ENCODE measurements at places on chromosomes 16 and 17.

DNA sequence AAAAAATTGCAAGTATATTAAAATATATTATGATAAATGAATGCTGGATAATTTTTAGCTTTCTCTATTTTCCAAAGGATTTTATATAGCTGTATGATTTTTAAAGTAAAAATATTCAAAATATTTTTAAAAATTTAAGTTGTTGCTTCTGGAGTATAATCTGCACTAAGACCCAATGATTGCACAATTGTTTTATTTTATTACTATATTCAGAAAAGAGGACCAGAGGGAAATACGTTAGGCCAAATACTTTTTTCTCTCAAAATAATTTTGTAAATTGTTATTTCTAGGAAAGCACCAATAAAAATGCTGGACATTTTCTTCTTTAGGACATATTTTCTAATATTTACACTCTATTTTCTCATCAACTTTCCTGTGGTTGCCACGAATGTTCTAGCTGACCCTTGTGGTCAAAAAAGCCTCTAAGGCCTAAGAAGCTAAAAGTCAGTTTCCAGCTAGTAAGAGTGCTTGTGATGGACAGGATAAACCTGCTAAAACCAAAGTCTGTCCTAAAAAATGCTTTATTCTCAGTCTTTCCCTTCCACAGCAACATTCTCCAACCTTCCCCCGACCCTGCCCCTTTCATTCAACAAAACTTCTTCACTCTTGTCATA is 31.2 kb downstream of the MMD start:
- no peak for DNase-seq

- DNase-seq = no peak
These were observed 470.3 kb downstream of the TMEM114 start for GRCh38 chr16:8120001-8120400.

DNA sequence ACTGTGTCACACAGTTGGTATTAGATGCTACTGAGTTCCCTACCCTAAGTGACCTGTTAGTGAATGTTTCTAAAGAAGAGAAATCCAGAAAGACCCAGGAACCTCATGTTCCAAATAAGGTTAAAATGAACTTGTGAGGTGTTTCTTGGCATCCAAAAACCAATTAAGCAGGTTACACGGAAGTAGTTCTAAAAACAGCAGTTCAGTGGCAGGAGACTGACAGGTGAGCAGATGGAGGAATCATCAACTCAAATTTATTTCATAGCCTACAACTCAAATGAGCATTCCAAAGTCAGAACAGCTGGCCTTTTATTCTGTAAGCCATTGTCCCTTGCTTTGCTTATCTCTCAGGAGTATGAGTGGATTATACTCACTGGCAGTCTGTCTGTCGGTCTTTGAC is 188.3 kb downstream of the IRX3 start:
- DNase-seq = no peak

DNA sequence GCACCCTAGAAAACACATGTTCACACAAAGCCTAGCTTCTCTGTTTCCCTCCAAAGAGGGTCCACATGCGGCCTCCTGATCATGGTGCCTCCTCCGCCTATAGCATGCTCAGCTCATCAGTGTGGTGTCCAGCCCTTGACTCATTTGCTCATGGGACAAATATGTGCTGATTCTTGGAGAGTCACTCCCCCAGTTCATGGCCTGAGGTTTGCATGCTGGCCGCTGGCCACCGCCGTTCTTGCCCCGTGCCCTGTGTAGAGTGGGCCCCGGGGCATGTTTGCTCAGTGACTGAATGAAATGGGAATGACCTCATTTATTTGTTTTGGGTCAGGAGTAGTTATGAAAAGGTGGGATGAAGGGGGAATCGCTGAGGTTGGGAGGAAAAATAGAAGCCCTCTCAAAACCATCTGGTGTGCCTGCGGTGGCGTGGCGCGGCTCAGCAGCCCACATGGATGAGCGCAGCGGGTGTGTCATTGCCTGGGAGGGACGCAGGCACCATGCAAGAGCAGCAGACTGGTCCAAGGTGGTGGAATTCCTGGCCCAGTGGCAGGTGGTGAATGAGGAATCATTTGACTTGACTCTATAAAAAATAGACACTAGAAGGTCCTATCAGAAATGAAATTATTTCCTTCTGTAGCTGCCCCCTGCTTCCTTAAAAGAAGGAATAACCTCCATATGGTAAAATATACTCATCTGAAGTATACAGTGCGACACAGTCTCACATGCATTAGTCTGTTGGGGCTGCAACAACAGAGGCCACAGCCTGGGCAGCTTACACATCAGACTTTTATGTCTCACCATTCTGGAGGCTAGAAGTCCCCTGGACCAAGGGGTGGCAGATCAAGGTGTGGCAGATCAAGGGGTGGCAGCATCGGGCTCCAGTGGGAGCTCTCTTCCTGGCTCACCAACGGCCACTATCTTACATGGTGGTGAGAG is 31.7 kb downstream of the CRISPLD2 start:
- no peak for DNase-seq

GRCh38 chr17:79840269-79840988 is 1.2 kb upstream of the CBX4 start:
- DNase-seq = peak; percentile 40

DNA sequence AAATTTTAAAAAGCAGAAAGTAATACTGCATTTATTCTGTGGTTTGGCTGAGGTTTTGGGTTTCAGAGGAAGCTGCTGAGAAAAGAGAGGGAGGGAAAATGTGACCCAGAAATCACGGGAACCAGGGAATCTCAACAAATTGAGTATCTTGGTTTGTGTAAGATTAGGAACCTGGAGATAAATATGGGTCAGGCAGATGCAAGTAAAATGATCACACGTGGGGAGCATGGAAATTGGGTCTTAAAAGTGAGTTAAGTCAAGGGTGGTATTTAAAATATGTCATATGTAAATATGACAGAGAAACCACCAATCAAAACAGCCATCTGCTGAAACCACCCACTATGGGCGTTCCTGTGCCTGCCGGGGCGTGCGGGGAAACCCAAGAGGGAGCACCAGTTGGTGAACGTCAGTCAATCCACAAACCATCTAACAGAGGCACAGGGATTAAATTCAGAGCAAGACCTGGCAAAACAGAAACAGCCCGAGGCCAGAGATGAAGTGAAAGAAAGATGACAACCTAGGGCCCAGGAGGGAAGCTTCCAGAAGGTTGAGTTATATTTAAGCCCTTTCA is 33.4 kb downstream of the CDH13 start:
- DNase-seq = peak; percentile 47

GRCh38 chr17:31825961-31826691 is 32.9 kb downstream of the COPRS start:
- DNase-seq = no peak

DNA sequence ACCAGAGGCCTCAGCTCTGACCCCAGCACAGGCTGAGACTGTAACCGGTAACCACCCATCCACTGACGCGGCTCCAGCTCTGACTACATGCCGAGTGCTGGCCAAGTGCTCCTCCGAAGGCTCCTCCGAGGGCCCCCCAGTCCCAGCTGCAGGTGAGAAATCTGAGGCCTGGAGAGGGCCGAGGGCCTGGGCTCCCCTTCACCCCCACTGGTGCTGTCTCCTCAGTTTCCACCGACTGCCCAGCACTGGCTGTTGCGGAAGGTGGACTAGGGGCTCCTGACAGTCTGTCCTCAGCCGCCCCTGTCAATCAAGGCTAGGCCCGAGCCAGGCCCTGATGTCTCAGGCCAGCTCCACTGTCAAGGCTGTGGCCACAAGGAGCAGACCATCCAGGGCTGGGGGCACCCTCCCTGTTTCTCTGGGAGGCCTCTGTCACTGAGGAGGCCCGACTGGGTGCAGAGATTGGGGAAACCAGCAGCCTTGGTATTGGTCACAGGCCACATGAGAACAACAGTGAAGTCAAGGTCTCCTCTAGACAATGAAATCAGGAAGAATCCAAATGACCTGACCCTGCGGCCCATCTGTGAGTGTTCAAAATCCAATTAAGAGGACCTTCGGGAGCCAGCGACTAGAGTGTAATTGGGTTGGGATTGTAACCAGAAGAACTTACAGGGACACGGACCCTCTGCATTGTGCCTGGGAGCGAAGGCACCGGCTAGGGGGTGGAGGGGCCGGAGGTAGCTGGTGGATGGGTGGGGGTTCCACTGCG is 5.1 kb downstream of the TMEM235 start:
- no peak for DNase-seq
